NCI-H2171 treated with DMSO at 0.1 percent for 48 hours (cell line): ENCODE measurements at places on chromosomes 3 and 15.

DNA sequence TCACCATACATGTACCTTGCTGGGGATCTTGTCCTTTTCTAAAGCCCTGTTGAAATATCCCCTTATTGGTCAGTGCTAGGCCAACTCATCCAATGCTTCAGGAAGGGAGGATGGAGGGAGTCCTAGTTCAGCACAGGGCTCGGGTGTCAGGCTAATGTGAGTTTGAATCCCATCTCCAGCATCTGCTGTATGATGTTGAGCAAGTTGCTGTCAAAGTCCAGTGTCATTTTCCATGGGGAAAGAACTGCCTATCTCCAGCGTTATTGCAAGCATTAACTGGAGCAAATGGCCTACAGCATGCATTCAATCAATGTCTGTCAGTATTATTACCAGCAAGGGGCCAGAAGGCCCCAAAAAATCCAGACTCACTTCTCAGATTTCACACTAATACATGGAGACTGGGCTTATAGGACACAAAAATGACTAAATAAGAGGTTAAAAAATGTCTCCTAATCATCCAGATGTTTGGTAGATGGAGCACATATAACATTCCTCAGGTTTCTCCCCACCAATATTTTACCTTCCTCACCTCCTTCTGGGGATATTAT lies 40.8 kb downstream of the SRGAP3 start:
- no peak for DNase-seq

GRCh38 chr15:88994286-88994685 lies 81.1 kb upstream of the MFGE8 start:
- no peak for DNase-seq

GRCh38 chr3:127170814-127171213 lies 22.1 kb upstream of the PRR23E start:
- DNase-seq, result peak; percentile 54

DNA sequence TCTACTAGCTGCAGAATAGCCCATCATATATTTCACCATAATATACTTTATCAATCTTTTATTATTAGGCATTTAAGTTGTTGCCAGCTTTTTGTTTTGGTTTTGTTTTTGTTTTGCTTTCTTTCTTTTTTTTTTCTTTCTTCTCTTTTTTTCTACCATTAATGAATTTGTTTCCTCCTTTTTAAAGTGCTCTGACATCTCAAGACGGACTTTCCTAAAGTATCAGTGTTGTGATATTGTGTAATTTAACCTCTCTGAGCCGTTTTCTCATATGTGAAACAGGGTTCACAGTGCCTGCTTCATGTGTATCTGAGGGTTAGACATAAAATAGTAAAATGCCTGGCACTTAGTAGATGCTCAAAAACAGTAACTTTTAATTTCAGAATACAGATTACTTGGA lies 109.5 kb upstream of the IL12A start:
- no peak for DNase-seq

DNA sequence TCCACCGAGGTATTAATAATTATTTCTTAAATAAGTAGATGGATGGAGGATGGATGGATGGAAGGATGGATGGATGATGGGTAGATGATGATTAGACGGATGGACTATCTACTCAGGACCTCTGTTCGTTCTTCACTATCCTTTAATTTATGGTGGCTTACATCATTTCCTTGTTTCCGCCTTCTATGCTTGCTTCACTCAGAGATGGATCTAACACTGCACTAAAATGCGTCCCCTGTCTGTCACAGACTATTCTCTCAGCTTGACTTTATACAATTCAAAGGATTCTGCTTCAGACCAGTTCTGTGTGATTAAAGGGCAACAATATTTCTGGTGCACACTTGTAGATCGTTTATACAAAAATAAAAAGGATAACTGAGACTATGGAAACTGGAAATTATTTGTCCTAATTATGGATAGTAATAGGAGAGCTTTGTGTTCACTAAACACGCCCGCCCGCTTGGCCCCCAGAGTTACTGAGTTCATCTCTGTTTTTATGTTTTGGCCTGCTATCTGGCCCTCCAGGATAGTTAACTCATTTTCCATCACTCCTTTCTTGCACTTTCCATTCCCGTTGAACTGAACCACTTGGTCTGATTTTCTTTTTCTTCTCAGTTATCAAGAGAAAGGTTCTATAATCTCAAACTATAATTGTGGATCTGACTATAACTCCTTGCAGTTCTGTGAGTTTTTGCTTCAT lies 41.4 kb upstream of the CA12 start:
- DNase-seq, result no peak

- DNase-seq, result no peak
Observed at GRCh38 chr15:80483725-80484161, 79.6 kb downstream of the ARNT2 start.
